ENCODE measurements at places on chromosomes 1 and 21.

DNA sequence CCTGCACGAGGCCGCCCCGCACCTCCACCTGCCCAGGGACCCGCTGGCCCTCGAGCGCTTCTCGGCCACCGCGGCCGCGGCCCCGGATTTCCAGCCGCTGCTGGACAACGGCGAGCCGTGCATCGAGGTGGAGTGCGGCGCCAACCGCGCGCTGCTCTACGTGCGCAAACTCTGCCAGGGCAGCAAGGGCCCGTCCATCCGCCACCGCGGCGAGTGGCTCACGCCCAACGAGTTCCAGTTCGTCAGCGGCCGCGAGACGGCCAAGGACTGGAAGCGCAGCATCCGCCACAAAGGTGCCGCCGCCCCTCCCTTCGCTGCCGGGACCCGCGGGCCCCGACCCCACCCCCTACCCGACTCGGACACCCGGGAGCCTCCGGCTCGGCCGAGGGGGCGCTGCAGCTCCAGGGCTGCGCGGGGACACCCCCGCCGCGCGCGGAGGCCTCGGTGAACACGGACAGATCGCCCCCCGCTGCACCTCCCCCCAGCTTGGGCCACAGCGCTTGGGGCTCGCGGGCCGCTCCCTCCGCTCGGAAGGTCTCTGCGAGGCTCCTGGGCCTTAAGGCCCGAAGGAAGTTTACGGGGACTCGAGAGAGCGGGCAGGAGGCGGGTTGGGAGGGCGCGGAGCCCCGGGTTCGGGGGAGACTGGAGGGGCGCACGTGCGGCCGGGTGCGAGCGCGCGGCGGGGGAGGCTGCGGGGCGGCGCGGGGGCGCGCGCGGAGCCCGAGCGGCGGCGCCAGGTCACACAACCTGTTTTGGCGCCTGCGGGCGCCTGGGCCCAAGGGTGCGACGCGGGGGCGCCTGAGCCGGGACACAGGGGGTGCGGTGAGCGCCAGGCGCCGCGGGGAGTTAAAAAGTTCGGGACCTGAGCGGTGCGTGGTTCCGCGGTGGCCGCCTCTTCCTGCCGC lies 1.2 kb downstream of the SAMD11 start:
- DNase-seq = no peak

- no peak for DNase-seq
These were observed 74.3 kb upstream of the ADAR start for GRCh38 chr1:154682254-154682653.

GRCh38 chr1:36323636-36324352 lies at the start of gene EVA1B:
Gene EVA1B, minus strand, starts transcription at chr1:36323645. Its CDS starts 608 bp downstream, at chr1:36323037.
- peak; percentile 96 for DNase-seq

DNA sequence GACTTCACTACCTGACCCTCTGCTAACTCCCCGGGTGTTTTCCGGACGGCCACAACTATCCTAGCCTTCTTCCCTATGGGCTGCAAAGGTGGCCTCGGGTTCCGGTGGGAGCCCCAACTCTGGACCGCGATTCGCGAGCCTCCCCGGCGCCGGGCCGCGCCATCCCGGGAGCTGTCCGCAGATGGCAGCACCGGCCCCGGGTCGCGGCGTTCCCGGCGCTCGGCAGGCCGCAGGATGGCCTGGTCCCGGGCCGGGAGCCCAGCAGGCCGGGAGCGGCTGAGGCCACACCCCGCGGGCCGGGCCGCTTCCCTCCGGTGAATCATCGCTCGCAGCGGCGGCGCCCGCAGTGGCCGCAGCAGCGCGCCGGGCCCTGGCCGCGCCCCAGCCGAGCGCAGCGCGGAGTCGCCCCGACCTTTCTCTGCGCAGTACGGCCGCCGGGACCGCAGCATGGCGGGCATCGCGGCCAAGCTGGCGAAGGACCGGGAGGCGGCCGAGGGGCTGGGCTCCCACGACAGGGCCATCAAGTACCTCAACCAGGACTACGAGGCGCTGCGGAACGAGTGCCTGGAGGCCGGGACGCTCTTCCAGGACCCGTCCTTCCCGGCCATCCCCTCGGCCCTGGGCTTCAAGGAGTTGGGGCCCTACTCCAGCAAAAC lies at the start of gene CAPN2:
Gene CAPN2, plus strand, starts transcription at position 346 of the 656 bp plus-strand sequence. Its CDS starts 102 bp downstream, at position 448.
- peak; percentile 88 for DNase-seq

DNA sequence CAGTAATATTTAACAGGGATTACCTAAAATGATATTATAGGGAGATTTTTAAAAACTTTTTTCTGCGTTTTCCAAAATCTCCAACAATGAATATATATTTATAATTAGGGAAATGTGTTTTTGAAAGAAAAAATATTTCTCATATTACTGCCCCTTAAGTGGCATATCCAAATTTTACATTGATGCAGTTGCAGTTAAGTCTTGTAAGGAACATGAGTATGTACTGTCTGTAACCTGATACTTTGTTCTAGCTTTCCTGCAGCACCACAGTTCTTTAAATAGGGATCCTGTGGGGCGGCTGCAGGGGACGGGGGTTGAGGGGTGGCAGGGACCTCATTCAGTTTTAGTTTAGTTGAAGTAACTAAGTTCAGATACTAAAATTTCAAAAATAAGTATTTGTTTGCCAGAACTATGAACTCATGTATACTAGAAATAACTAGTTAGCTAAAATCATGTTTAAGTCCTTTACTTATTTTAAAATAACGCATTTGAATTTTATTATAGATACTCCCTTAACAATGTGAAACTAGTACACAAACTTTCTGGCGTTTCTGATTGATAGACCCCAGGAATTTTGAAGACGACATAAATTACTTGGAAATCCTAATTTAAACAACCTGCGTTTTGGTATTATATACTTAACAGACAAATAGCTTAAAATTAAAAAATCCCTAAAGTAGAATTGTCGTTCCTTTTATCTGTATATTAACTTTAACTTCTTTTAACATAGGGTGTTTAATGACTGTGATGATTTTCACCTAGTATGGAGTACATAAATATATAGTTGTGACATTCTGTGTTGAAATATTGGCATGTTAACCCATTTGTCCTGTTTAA lies 639 bp upstream of the DNAJB4 start:
- peak; percentile 85 for DNase-seq

DNA sequence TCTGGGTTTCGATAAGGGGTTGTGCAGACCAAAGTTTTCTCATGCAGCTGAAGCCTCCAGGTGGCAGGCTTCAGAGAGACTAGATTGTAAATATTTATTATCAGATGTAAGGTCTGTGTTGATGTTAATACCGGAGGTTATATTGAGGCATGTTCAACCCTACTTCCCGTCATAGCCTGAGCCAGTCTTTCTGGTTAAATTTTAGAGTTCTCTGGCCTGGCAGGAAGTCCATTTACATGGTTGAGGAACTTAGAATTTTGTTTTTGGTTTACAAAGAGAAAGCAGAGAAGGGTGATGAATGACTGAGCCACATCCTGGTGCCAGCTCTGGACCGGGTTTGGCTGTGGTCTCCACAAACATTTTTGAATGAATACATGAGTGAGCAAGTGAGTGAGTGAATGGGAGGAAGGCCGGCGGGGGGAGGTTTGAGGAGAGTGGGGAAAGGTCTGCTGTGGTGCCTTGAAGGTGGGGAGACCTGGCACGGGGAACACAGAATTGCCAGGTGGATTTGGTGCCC lies 218.5 kb downstream of the DISC1 start:
- DNase-seq = no peak

DNA sequence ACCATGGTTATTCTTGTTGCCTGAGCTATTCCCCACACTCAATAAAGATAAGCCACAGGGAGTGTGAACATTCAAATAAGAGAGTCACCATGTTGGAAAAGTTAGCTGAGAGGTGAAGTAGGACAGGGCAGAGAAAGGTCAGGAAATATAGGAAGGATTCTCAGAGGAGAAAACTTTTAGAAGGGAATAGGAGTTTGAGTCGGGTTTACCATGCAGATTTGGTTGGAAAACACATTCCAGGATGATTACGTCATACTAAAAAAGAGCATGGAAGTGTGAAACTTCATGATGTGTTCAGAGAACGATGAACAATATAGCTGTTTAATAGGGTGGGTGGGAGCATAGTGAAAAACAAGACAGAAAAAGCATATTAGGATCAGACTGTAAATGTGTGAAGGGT lies 1125.3 kb upstream of the ADGRL2 start:
- DNase-seq = no peak

DNA sequence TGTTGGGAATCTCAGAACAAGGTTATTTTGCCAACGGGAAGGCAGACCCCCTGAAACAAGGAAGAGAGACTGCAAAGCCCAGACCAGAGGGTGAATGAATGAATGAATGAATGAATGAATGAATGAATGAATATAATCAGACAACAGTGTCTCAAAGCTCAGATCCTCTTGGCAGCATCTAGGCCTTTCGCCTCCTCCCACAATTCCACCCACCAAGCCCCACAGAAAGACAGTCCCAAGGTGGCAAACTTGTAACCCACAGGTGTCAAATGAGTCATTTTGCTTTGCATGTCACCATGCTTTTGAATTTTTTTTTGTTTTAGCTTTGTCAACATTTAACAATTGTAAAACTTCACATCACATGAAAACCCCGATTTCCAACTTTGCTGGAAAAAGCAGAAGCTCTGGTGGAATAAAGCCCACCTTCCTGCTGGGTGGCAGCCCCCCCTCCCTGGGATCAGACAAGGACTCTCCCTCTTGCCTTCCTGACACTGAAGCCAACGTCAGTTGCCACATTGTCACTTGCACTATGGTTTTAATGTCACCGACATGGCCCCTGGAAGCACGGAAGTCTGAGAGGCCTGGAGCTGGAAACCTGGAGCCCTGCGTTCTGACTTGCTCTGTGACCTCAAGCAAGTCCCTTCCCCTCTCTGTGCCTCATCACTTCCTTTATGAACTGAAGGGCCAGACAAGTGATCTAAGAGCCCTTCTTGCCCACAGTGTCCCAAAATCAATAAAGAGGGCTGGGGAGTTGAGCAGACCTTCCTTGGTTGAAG lies 134.6 kb upstream of the RUNX3 start:
- no peak for DNase-seq

DNA sequence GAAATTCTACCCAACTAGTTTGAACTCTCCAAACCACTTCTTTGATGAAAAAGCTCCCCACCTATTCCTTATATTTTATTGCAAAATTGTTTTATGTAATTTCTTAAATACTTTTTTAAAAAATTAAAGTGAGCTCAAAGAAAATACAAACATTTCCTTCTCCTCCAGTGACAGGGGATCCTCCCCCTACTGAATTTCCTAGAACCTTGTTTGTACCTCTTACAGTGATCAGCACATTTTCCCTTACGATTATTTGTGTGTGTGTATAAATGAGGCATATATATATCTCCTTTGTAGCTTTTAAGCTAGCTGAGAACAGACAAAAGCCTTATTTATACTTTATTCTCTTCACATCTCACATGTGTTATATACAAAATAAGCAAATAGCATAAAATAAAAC lies 44.4 kb downstream of the VAV3 start:
- DNase-seq = no peak

- DNase-seq = no peak
These were observed 292.2 kb downstream of the SMYD3 start for GRCh38 chr1:246214708-246215509.
